Central memory CD8-positive, alpha-beta T cell (primary cell): ENCODE measurements at places on chromosomes 12 and 14.

DNA sequence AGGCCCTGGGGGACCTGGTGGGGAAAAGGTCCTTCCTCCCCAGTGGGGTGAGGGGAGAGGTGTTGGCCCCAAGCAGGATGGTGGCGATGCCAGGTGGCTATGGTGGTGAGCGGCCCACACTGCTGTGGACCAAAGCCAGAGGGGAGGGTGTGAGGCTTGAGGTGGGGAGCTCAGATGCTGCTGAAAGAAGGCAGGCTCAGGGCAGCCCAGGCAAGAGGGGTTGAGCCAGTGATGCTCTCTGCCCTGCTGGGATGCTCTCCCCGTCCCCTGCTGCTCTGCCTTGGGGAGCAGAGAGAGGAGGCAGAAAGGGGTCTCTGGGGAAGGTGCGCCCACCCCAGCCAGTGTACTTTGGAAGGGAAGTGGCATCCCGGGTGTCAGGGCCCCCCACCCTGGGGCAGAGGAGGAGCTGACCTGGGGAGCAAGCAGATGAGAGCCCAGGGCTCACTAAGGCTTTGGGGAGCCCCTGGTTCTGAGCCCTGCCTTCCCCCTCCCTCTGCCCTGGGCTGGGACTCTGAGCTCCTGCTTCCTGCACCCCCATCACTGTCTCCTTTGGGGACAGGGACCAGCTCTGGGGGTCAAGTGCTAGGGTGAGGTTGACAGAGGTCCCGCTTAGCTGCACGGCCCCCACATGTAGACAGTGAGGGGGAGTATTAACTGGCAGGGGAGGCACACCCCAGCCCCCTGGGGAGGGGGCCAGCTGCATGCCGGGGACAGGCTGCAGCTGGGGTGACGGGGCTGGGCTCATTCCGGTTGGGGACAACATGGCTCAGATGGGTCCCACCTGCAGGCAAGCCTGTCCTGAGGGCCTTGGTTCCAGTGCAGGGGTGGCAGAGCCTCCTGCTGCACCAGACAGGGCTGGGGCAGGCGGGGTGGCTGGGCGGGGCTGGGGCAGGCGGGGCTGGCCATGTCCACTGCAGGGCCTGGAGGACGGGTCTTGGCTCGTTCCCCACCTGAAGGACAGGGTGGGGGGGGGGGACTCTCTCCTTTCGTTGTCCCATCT lies 124.4 kb downstream of the KIF26A start:
- peak; percentile 6 for DNase-seq

DNA sequence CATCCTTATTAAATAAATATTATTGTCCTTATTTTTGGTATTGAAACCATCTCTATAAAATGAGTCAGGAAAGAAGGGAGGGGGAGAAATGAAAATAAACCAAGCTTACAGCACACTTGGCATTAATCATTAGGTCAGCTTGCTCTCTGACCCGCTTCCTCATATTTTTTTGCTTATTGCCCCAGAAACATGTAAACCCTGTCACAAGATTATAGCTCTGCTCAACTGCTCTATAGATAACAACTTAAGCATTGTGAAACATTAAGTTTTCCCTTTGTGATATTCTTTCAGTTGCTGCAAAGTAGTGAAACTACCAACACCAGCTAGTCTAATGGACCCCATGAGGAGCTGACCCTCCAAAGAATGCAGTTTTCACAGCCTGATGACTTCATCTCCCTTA lies 819.5 kb downstream of the SLC16A7 start:
- no peak for DNase-seq

DNA sequence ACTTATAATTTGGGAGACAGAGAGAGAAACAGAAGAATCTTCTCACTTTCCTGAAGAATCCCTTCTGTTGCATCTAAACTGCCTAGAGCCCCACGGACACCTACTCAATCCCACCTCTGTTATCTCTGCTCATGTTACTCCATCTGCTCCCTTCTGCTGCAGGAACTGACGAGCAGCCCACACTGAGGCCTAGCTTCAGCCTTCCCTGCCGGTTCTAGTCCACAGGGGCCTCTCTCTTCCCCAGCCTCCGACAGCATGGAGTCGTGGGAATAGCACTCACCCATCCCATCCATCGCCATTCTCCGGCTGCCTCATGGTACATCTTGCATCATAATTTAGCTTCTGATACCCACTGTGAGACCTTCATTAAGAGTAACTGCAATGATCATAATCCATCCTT lies 4.0 kb downstream of the RAB15 start:
- DNase-seq, result no peak

- no peak for DNase-seq
Observed at GRCh38 chr14:92926931-92927330, 4.0 kb downstream of the CHGA start.
